ENCODE measurements at places on chromosomes 3 and 15.

DNA sequence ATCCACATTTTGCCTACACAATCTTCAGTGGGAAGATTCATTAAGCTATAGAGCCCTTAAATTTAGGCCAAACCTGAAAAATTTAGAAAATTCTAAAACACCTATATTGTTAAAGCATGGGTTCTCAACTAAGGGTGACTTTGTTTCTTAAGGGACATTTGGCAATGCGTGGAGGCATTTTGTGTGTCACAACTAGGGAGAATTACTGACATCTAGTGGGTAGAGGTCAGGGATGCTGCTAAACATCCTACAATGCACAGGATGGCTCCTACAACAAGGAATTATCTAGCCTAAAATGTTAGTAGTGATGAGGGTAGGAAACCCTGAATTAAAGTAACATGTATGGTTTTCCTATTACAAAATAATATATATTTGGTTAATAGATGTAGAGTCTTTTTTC, 55.8 kb downstream of the TBC1D5 start:
- DNase-seq: no peak

DNA sequence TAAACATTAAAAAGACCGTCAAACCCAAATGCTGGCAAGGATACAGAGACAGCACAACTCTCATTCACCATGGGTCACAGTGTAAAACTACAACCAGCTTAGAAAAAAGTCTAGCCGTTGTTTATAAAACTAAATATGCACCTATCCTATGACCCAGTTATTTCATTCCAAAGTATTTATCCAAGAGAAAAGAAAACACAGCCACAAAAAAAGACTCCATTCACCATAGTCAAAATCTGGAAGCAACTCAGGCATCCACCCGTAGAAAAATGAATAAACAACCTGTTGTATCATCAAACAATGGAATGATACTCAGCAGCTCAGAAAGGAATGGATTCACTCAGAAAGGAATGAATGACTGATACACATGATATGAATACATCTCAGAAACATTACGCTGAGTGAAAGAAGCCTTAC, 28.6 kb downstream of the PLD1 start:
- no peak for DNase-seq

DNA sequence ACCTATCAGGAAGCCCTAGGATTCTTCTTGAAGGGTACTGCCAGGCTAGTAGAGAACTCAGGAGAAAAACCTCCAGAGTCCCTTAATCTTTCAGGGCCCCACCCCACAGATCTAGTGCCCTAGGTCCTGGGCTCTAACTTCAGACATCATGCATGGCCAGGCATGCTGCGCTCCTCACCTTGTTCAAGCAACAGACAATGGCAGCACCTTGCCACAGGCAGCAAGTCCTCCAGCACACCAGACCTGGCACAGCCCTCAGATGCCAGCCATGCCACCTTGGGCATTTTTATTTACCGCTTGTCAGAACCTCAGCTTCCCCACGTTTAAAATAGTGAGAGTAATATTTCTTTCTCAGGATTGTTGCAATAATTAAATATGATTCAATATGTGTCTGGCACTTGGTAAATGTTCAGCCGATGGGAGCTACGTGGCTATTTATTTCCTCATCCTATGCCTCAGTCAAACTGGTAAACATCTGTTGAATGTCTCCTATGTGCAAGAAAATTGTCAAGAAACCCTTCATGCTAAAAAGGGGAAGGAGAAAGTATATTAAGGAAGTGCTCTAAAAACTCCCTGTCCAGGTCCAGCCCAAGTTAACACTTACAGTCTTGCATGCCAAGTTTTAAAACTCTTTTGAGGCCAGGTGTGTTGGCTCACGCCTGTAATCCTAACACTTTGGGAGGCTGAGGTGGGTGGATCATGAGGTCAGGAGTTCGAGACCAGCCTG, 14.5 kb upstream of the CCR1 start:
- DNase-seq: no peak

- no peak for DNase-seq
Observed at GRCh38 chr3:79339846-79340245, 428.0 kb downstream of the ROBO1 start.

- DNase-seq: no peak
Observed at GRCh38 chr3:7260975-7261374, 400.1 kb downstream of the GRM7 start.

DNA sequence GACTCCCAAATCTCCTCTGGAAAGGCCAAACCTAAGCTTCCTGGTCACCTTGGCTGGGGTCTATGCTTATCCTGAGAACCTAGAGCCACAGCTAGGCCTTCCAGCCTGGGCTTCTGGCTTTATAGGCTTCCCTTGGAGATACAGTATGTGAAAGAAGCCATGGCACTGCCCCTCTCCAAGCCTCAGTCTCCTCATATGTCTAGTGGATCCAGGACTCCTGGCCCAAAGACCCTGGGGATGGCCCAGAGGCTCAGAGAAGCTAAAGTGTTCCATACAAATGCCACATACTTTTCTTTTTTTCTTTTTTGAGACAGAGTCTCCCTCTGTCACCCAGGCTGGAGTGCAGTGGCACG, 8.6 kb downstream of the ACAA1 start:
- DNase-seq: no peak

DNA sequence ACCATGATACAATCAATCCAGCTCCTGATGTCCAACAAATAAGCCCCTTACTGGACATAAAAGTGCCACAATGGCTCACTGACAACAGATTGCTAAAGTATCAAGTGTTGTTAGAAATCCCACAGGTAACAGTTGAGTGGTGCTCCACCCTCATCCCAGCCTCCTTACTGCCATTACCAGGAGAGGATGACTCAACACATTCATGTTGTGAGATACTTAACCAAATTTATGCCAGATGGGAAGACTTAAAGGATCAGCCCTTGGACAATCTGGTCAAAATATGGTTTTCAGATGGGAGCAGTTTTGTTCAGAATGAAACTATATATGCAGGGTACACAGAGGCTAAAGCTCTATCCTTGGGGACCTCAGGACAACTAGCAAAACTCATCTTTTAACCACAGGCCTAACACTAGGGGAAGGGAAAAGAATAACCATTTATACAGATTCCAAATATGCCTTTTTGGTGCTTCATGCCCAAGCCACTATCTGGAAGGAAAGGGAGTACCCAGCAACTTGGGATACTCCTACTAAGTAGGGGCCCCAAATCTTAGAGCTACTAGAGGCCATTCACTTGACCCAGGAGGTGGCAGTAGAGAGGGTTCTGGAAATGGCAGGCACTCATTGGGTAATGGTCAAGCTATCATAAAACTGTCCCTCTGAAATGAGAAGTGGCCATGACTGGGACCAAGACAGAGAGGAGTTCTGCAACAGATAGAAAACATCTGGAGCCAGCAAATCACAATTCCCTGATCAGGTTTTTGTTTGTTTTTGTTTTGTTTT, 6.9 kb upstream of the ZNF662 start:
- DNase-seq: no peak

GRCh38 chr15:90044916-90045371, 43.8 kb downstream of the ZNF710 start:
- DNase-seq: no peak

DNA sequence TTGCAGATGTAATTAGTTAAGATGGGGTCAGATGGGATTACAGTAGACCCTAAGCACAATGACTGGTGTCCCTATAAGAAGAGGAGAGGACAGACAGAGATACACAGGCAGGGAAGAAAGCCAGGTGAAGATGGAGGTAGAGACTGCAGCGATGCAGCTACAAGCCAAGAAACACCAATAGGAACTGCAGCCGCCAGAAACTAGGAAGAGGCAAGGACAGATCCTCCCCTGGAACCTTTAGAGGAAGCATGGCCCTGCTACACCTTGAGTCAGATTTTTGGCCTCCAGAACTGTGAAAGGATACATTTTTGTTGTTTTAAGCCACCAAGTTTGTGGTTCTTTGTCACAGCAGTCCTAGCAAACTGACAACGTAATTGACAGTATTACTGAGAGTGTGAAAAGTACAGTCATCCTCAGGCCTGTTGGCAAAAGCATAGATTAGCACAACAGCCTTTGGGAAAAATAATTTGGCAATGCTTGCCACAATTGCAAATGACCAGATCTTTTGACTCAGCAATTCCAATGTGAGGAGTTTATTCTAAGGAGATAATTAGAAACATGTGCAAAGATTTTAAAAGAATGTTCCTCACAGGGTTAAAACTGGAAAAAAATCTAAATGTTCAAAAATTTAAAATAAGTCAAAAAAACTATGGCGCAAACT, 82.6 kb upstream of the TJP1 start:
- no peak for DNase-seq

DNA sequence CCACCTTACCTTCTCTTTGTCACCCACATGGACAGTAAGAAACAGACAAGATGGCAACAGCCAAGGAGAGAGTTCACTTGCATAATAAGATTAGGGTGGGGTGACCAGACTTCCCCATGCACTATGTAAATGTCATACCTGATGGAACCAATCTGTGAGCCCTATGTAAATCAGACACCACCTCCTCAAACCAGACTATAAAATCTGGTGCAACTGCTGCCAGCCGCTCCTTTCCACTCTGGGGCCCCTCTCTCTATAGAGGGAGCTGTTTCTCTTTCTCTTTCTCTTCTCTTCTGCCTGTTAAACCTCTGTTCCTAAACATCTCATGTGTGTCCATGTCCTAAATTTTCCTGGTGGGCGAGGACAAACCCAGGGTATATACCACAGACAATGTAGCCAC, 405.5 kb upstream of the CNTN4 start:
- DNase-seq: no peak

- DNase-seq: no peak
Observed at GRCh38 chr3:187039100-187039722, 100.1 kb downstream of the RPL39L start.

DNA sequence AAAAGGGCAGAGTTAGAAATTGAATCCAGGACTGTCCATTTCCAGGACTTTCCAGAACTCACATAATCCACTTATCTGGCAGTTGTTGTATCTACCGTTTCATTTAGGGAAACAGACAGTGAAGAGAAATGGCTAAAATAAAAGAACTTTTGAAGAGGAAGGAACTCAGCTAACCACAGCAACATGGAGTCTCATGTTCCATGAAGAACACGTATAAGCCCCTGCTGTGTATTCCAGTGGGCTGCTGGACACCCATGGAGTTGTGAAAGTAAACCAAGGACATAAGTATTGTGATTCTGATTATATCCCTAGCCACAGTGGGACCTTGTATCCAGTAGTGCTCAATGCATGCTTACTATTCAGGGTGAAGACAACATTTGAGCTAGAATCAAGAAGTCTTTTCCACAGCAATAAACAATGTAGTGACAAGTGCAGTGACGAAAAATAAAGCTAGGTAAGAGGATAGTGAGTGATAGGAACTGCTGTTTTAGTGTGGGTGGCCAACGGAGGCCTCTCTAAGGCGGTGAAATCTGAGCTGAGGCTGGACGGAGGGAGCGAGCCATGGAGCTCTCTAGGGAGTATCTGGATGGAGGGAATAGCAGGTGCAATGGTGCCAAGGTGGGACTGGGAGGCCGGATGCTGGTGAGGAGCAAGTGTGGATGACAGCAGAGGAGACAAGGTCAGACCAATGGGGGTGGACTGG, 26.8 kb upstream of the TRH start:
- DNase-seq: no peak

DNA sequence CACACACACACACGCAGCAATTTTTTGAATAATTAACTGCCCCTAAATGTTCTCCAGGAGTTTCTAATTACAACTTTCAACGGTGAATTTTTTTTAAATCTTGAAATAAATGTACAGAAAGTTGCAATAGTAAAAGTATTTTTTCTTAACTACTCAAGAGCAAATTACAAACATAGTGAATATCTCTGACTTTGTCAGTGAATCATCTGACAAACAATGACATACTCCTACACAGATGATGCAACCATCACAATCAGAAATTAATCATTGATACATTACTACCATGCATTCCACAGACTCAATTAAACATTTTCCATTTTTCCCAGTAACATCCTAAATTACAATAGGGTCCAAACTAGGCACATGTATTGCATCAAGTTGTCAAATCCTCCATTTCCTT, 597.3 kb downstream of the NAALADL2 start:
- DNase-seq: no peak

DNA sequence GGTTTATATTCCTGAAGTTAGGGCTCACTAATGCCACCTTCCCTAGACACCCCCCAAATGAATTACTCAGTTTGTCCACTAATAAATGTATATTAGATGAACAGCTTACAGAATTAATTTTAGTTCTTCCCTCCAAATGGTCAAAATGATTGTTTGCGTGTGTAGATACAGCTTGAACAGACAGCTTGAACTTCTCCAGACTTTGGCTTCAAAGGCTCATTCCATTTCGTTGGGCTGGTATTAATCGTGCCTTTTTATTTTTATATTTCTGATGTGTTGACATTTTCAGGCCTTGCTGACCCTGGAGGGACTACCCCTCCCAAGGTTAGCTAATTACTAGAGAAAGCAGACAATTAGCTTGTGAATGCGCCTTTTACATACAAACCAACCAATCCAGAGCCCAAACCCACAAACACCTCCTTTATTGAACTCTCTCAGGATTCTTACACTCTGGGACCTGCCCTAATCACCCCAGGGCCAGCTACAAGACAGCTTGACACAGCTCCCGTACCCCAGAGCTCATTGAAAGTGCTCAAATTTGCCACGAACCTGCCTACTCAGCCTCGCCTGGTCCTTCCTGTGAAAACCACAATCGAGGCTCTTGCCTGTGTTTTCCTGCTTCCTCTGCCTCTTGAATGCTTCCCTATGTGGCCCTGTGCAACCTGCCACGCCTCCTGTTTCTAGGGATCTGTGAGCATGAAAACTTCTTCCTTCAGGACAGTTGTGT, 40.3 kb downstream of the RPL22L1 start:
- no peak for DNase-seq
